B cell (primary cell): ENCODE measurements at places on chromosomes 1 and 21.
A peak's percentile ranks its signal among the peaks of the same experiment; 100 is the strongest.

- no peak overlapping the region for H3K27ac ChIP-seq
- no peaks in the 10 kb centered on the region for H3K4me1 ChIP-seq
- DNase-seq: no peak
Measured at GRCh38 chr1:192171123-192171522, 12.9 kb downstream of the RGS18 start.

DNA sequence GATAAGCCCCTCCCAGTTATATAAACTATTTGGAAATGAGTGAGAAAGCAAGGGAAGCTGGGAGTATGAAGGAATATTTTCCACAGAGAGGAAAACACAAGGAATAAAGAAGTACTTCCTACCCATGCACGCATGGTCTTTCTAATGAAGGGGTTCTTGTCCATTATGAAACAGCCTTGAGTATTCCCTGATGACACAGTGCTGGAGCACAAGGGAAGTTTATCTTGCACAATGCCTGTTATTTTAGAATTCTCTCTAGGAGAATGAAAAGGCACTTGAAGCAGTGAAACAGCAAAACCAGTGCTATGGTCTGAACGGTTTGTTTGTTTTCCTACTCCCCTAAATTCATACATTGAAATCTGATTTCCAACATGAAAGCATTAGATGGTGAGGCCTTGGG, 38.6 kb upstream of the ADAMTS1 start:
- H3K4me3 ChIP-seq: no peak overlapping the region
- no peaks in the 10 kb centered on the region for H3K4me1 ChIP-seq
- H3K36me3 ChIP-seq: no peaks in the 10 kb centered on the region
- DNase-seq: no peak
- no peaks in the 10 kb centered on the region for H3K27me3 ChIP-seq

DNA sequence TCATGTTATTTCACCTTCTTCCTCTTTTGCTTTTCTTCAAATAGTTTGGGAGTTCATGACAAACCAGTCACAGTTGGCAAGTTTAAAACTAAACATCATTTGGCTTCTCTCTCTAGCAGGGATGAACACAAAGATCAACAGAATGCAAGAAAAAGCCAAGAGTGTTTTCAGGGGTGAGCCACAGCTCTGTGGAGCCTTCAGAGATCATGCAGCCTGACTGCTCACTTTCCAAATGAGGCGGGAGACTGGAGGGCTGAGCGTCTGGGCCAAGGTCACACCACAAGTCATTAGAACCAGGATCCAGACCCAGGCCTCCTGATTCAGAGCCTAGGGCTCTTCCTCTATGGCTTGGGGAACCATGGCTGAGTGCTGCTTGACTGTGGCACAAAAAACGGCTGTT, 2.7 kb downstream of the DPT start:
- H3K36me3 ChIP-seq: no peaks in the 10 kb centered on the region
- H3K27me3 ChIP-seq: no peaks in the 10 kb centered on the region
- no peak for DNase-seq
- no peak overlapping the region for H3K27ac ChIP-seq

- H3K36me3 ChIP-seq: no peaks in the 10 kb centered on the region
- no peaks in the 10 kb centered on the region for H3K4me1 ChIP-seq
- no peak for DNase-seq
- no peak within 1 kb of the TSS for H3K27ac ChIP-seq
Measured at GRCh38 chr1:196887515-196888239, at the start of gene CFHR4. Gene CFHR4 (plus strand): TSS chr1:196888052. CDS start chr1:196888151, 99 bp downstream.

- DNase-seq: no peak
- H3K4me3 ChIP-seq: no peak overlapping the region
- no peaks in the 10 kb centered on the region for H3K36me3 ChIP-seq
- H3K4me1 ChIP-seq: no peaks in the 10 kb centered on the region
- H3K27me3 ChIP-seq: no peaks in the 10 kb centered on the region
Measured at GRCh38 chr1:200369131-200369530, 40.7 kb downstream of the ZNF281 start.

GRCh38 chr1:39466413-39467107, 24.9 kb upstream of the BMP8A start:
- H3K27ac ChIP-seq: no peak overlapping the region
- no peaks in the 10 kb centered on the region for H3K4me1 ChIP-seq
- no peaks in the 10 kb centered on the region for H3K27me3 ChIP-seq

DNA sequence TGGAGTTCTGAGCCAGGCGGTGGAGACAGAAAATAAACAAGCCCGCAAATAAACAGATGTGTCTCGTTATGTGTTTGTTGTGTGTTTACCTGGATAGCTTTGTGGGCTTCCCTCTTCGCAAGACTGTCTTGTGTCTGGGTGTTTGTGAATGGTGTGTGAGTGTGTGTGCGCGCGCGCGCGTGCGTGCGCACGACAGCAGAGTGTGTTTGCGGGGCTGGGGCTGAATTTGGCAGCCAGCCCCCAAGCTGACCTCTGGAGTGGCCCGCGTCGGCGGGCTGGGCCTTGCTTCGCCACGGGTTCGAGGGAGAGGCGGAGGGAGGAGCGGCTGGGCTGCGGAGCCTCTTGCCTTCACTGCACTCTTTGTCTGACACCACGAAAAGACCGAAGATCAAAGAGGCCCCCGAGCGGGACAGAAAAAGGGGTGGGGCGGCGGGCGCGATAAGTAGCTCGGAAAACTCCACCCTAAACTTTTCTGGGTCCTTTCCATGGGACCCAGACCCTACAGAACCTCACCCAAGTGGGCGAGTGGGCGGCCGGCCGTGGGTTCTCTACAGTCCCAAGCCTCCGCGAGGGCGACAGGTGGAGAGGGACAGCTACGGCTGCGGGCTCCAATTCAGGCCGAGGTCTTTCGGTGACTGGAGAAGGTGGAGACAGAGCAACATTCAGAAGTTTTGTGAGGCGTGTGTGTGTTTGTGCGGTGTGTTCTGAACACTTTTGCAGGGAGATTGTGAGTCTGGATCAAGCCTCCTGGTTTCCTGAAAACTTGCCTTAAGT, 14.5 kb downstream of the PAX7 start:
- H3K27ac ChIP-seq: no peak overlapping the region
- H3K4me1 ChIP-seq: no peaks in the 10 kb centered on the region
- H3K36me3 ChIP-seq: no peaks in the 10 kb centered on the region
- H3K4me3 ChIP-seq: no peak overlapping the region
- H3K27me3 ChIP-seq: peaks cover 53% of the 10 kb centered on the region

DNA sequence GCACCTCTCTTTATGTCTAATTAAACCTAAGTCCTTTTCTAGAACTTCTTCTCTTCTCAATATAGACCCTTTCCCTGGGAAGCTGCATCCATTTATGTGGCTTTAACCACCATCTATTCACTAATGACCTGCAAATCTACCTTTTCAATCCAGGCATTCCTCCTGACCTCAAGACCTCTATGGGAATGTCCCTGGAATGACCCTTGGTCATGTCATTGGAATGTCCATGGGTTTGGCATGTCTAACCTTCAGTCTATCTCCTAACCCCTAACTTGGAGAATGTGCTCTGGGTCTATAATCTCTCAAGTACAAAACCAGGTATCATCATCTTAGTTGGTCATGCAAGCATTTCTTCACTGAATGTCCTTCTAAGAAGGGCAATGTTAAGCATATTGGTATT, 196.1 kb downstream of the KCNH1 start:
- no peaks in the 10 kb centered on the region for H3K4me1 ChIP-seq
- no peaks in the 10 kb centered on the region for H3K36me3 ChIP-seq
- no peak overlapping the region for H3K27ac ChIP-seq

DNA sequence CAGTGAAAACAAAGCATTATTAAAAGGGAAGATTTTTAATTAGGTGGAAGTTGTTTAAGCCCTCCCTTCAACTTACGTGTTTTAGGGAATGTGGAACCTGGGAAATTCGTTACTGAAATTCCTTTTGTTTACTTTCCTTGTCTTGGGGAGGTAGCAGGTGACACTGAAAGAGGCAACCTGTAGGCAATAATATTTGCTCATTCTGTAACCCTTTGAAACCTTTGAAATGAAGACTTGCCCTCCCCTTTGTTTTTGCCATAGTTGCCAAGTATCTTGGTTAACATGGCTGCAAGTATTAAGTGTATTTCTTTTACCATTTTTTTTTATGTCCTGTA, 1.7 kb downstream of the MRPS6 start:
- H3K4me1 ChIP-seq: peaks cover 26% of the 10 kb centered on the region
- H3K27me3 ChIP-seq: no peaks in the 10 kb centered on the region
- no peak overlapping the region for H3K27ac ChIP-seq

DNA sequence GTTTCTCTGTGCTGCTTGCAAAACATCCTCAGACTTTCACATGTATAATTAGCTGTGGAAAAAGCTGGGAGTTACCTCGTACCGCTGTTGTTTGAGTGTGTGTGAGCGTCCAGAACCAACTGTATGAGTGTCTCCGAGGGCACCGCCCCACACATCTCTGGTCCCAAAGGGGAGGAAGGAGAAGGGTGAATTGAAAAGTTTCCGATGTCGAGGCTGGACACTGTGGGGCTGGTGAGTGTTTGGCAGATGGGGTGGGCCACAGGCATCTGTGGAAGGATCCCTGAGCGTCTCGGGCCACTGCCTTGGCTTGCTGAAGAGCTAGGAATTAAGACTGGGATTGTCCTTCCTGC, 1.2 kb downstream of the ATP2B4 start:
- no peaks in the 10 kb centered on the region for H3K36me3 ChIP-seq
- peak; percentile 32 for DNase-seq

- DNase-seq: no peak
- no peaks in the 10 kb centered on the region for H3K27me3 ChIP-seq
- no peaks in the 10 kb centered on the region for H3K36me3 ChIP-seq
Measured at GRCh38 chr1:88634538-88634937, 49.5 kb upstream of the PKN2 start.

DNA sequence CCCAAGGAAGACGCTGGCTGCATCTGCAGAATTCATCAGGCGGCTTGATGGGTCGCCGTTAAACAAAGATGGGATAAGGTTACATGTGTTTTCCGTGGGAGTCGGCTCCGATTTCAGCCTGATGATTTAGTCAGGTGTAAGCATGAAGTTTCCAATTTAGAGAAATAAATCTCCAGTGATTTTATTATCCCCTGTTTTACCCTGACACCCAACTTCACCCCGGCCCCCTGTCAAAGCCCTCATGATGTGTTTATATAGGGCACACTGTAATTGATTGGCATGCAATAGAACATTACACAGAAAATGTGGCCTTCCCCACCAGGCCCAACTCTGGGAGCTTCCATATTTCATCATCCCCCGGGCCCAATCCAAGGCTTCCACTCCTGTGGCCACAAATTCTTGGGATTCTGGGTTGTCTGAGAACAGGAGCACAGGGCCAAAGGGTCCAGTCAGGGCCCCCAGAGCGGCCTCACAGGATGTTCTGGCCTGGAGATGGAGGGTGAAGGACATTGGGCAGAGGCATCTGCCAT, 72.5 kb downstream of the FOXD2 start:
- peaks cover 12% of the 10 kb centered on the region for H3K4me1 ChIP-seq
- H3K27ac ChIP-seq: no peak overlapping the region
- no peak for DNase-seq
- no peak overlapping the region for H3K4me3 ChIP-seq
- peaks cover 41% of the 10 kb centered on the region for H3K27me3 ChIP-seq
- H3K36me3 ChIP-seq: no peaks in the 10 kb centered on the region
